ENCODE measurements at places on chromosomes 3 and 15.

- no peak for DNase-seq
These were observed 7.2 kb downstream of the HOMER2 start for GRCh38 chr15:82945326-82945725.

GRCh38 chr15:51687565-51687964, 6.3 kb downstream of the SCG3 start:
- DNase-seq: no peak

DNA sequence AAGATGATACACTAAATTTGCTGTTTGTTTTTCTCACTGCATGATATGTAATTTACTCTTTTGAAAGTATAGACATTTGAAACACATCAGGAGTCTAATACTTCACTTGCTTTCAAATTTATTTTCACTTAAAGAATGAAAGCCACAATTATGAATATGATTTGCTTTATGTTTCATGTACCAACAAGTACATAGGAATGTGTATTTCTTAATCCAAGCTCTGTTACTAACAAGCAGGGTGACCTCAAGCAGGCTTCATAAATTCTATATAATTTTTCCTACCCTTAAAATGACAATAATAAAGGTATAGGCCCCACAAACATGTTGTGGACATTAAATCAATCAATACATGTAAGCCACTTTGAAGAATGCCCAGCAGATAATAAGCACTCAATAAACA, 170.2 kb upstream of the P2RY1 start:
- DNase-seq: no peak

DNA sequence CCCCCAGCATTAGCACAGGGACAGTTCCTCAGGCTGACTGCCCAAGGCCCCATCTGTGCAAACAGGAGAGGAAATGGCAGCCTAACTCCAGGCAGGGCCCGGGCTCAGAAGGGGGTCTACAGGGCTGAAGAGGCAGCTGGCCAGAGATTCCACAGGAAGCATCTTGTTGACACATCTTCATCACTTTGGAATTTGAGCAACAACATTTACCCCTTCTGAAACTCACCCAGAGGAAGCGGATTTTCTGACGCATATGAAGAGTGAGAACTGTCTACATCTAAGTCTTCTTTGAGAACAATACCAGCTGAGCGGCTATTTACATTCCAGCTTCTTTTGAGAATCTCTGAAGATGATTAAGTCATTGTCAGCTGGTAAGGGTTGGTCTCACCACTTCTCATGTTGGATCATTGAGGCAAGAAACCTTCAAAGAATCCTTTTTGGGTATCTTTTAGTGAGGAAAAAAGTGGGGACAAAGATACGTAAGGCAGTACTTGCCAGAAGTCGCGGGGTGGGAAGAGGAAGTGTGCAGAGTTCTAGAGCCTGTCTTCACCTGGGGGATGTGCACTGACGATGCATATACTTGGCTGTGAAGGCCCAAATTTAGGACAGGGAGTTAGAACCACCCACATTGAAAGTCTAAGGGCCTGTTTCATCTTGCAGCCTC, 25.4 kb upstream of the SRP14 start:
- peak; percentile 72 for DNase-seq

GRCh38 chr3:133393204-133393603, 6.7 kb upstream of the BFSP2 start:
- DNase-seq: no peak

- no peak for DNase-seq
These were observed 187.3 kb upstream of the TSC22D2 start for GRCh38 chr3:150220799-150221198.

- DNase-seq: no peak
These were observed 71.9 kb downstream of the ANXA2 start for GRCh38 chr15:60325905-60326304.

- DNase-seq: no peak
These were observed 155.6 kb downstream of the TIGIT start for GRCh38 chr3:114449271-114450007.

DNA sequence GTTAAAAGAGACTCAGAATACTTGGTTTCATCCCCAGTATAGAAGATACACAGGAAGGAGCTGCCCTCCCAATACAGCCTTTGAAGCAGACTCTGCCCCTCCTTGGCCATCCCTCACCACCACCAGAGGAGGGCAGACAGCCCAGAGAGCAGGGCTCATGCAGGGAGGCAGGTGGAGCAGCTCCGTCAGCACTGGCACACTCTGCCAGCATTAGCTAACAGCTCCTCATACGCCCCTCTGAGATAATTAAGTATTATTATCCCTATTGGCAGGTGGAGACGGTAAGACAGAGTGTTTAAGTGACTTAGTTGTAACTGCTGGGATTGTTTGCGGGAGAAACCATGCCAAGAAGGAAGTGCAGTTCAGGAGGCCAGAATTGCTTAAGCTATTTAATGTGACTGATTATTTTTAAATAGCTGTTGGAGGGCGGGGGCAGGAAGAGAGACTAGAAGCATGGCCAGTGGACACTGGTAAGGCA, 434.0 kb downstream of the EPHB1 start:
- DNase-seq: no peak

DNA sequence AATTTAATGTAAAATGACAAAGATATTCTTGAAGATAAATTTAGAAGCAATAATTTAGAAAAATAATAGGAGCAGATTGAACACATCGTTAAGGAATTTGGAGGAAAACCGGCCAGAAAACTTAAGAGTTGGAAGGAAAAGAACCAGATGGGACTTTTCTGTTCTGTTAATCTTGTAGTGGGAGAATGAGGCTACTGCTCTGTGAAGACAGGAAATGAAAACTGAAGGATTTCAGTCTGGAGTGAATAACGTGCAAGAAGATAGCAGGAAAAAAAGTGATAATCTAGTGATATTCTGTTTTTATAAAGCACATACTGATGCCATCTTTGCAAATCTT, 74.2 kb downstream of the DPPA2 start:
- DNase-seq: no peak

GRCh38 chr3:197083486-197083885, 53.9 kb upstream of the MELTF start:
- peak; percentile 81 for DNase-seq

GRCh38 chr15:80773792-80774352, 5.3 kb upstream of the CEMIP start:
- DNase-seq: no peak

- DNase-seq: no peak
These were observed 10.6 kb downstream of the NCEH1 start for GRCh38 chr3:172700256-172700655.

GRCh38 chr3:57971975-57972374, 36.2 kb upstream of the FLNB start:
- no peak for DNase-seq

DNA sequence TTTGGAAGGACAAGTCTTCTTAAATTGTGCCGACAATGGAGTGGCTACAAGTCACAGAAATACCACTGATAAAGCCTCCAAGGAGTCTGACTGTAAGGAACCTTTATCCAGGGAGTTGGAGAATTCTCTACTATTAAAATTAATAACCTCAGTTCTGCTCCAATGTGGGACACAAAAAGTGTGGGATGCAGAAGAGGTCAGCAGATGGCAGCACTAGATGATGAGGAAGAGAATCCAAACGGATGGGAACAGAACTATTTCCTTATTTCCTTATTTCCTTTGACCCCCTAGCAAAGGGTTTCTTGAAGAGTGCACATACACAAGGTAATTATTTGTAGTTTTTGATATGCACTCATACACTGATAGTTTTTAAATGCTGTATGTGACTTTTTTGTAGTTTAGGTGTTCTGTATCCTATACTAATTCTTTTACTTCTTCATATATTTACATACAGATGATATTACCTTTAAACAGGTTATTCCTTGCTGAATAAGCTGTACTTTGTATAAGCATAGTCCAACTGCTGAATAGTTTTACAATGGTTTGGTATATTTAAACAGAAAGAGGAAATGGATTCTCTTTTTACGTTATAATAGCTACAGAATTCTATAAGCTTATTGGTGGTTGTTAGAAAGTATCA, 25.6 kb upstream of the NLGN1 start:
- DNase-seq: peak; percentile 41

DNA sequence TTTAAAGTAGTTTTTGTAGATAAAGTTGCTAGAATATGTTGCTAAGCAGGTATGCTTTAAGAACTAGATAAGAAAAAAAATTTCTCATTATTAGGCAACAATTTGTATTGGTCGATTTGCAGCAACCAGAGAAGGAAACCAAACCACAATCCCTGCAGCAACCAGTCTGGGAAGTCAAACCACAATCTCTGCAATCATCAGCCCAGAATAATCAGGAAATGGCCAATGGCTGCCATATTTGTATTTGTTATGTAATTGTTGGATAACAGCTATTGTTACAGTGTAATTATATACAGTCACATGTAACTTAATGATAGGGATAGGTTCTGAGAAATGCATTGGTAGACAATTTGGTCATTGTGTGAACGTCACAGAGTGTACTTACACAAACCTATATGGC, 23.6 kb downstream of the STXBP5L start:
- DNase-seq: no peak

DNA sequence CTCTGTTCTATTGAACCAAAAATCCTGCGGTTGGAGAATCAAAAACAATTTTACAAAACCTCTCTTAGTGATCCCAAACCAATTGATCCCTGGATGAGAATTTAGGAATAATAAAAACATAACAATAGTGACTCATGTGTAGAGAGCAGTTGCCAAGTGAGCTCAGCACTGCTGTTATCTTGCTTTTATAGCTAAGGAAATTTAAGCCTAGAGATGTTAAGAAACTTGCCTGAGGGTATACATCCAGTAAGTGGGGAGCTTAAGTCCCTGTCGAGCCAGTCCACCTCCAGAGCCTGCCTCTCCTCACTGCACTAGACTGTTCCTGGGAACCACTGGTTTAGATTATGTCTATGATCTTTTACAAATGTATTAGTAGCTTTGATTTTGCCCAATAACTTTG, 358.4 kb upstream of the LMCD1 start:
- DNase-seq: no peak

DNA sequence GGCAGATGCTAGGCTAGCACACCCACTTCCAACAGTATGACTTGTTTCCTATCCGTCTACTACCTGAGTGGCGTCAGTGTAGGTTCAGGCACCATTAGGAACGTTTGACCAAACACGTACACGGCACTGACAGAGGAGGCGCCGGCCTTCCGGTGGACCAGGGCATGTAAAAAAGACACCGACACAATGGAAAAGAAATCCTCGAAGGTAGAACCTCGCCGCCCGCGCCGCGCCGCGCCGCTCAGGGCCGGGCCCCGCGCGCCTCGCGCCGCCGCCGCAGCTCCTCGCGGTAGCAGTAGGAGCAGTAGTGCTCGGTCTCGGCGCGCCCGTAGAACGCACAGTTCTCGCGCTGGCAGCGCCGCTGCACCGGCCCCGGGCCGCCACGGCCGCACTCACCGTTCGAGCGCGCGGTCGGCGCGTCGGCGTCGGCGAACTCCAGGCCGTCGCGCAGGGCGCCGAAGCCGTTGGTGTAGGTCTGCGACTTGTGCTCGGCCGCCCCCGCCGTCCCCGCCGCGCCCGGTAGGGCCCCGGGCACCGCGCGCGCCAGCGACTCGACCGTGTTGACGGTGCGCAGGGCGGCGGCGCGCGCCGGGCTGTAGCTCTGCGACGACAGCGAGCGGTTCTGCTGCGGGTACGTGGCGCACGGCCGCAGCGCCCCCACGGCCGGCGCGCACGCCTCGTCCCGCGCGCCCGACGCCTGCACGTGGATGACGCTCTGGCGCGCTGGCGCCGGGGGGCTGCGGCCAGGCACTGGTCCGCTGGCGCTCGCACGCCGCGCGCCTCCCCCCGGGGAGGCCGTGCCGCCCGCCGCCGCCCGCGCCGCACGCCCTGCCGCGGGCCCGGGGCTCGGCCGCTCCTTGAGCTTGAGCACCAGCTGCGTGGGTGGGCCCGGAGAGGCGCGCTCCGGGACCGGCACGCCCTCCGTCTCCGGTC, 156.7 kb downstream of the KLF13 start:
- no peak for DNase-seq

DNA sequence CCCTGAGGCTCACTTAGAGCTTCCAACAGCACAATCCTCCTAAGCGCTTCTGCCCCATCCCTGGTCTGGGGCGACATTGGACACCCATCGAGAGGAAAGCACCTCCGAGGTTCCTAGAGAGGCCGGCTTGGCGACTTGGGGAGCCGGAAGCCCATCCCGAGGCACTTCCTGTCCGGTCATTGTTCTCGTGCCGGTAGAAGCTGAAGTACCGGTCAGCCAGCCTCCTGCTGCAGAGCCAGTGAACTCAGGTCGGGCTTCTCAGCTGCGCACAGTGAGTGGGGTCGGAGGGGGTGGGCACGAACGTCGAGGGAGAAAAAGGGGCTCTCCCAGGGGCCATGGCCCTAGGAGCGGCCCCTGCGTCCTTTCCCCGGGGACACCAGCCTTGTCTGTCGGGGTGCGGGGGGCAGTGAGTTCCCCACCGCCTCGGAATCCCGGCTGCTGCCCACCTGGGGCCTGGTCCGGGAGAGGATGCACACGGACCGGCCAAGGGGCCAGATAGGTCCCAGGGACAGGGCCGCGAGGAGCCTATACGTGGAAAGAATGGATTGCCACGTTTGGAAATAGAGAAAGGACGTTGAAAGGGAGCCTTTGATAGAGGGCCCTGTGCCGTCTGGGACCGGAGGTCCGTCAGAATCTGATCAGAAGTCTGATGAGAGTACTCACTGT, at the start of gene ZNF35:
ZNF35 (plus strand) TSS at position 169 of the 666 bp plus-strand sequence. CDS start 2,336 bp downstream, outside the sequence.
- peak; percentile 92 for DNase-seq

DNA sequence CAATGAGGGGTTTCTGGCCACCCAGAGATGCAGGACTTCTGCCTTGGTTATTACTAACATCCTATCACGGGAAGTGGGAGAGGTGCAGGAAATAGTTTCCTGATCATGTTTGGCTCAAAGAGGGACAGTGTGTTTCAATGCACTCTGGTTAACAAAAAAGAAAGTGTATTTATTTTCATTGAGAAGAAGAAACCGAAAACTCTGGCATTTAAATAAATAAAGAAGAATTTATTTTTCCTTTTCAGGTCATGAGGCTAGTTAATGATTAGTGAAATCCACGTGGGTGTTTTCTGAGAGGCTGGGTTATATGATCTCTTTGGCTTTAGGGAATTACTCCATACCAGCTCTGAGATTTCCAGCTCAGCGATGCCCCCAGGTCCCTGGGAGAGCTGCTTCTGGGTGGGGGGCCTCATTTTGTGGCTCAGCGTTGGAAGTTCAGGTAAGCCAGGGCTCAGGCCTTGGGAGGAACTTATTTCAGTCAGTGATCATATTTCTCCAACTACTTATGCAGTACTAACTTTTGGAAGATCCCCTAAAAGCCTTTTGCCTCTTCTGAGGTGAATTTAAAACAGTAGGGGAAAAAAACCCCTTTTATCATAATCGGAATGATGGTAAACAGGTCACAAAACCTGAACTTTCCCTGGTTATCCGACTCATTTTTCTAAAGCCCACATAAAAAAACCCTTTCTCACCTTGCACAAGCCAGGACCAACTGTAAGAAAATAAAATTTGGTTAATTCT, at the start of gene PLA1A:
PLA1A (plus strand) TSS at position 338 of the 741 bp plus-strand sequence; CDS start at position 367, 29 bp downstream.
- peak; percentile 36 for DNase-seq

GRCh38 chr15:44066211-44066827, 128.8 kb downstream of the FRMD5 start:
- DNase-seq: peak; percentile 88

DNA sequence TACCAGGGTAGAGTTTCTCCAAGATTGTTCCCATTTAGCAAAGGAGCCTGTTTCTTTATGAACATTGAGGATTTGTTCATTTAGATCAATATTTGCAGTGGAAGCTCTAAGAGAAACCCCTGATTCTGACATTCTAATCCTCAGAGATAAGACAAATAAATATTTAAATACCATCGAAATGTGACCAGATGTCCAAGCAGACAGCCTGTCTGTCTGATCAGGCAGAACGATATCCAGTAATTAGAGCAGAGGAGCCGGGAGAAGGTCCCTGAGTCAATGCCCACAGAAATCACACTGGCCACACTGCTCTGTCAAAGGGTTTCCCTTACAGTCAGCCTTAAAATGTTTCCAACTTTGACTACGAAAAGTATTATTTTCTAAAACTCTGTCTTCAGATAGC, 15.7 kb upstream of the ARPIN start:
- no peak for DNase-seq
